ENCODE measurements at places on chromosomes 12 and 14.

DNA sequence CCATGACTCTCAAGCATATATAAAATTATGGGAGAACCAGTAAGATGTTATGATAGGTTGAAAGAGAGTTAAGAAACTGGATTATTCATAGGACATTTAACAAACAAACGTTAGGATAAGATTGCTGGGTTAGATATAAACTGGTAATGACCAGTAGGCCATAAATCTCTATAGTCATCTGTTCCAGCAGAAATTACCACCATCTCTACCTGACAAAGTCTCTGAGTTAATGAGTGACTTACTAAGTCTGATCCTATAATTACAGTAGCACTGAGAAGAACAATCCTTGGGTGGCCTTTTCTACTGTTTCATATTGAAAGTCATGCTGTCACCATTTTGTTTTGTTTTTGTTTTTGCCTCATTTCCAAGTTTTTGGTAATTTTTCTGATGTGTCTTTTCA, 136.9 kb upstream of the CNOT2 start:
- no peak for DNase-seq

GRCh38 chr12:8871068-8871467, 43.2 kb upstream of the PHC1 start:
- DNase-seq, result no peak

- DNase-seq, result no peak
Measured at GRCh38 chr14:94465042-94465441, 11.0 kb downstream of the SERPINA9 start.

- no peak for DNase-seq
Measured at GRCh38 chr12:13376610-13377373, 180.3 kb downstream of the EMP1 start.

DNA sequence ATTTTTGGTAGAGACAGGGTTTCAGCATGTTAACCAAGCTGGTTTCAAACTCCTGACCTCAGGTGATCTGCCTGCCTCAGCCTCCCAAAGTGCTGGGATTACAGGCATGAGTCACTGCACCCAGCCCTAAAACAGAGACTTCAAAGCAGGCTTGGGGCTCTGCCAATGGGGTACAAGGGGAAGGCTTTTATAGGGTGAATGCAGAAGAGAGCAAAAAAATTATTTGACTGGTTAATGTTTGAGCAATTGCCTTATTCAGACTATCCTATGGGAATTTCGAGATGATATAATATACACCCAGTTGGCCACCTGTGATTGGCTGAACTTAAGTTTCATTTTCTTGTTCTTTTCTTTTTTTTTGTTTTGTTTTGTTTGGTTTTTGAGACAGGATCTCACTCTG, 31.5 kb upstream of the ACTN1 start:
- no peak for DNase-seq

DNA sequence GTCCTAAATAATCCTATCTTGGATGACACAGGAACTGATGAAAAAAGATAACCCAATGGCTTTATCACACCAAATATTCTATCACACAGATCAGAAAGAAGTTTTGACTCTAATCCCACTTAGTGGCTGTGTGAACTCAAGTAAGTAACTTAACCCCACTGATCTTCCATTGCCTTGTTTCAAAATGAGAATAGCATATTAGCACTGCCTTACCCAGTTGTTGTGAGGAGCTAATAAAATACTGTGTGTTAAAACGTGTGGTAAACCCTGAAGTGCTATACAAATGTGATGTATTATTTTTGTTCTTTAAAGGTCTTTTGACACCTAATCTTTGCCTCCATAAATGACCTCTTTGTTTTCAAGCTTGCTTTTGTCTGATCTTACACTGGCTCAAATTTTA, 60.9 kb upstream of the ARID2 start:
- no peak for DNase-seq

DNA sequence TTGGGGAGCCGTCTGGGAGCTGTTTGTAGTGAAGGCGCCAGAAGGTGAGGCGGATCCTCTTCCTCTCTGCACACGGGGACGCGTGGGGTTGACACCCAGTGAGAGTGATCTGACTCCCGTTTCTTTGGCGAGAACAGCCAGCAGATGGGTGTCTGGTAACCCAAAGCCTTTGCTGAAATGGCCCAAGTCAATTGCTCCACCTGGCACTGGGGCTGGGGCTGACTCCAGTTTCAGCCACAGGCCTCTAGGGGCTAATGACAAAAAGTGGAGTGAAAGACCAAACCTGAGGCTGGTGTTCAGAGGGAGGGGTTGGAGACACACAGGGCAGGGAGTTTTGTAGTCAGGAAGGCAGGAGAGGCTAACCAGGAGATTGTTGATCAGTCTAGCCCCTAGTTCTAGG, 87.0 kb downstream of the FRMD6 start:
- DNase-seq, result no peak

DNA sequence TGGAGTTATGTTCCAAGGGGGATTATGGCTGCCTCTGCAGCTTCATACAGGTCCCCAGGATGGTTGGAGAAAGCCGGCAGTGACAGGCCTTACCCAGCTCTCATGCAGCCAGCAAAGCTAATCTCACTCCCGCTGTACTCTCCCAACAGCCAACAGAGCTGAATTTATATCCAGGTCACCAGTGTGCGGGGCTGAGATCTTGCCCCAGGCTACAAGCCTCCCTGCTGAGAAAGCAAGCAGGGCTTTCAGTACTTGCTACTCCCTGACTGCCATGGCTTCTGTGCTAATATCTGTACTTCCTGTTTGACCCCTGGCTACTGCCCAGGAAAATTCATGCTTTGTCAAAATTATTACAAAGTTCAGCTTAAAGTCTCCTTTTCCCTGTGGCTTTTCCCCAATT, 92.9 kb downstream of the ATP23 start:
- DNase-seq, result no peak

Data from fibroblast of upper back skin (primary cell).